Frontal cortex (tissue), 4 donors: ENCODE measurements at places on chromosomes 4 and X.

- no peak for DNase-seq
Measured at GRCh38 chrX:105052926-105053325, 167.6 kb downstream of the TEX13A start.

DNA sequence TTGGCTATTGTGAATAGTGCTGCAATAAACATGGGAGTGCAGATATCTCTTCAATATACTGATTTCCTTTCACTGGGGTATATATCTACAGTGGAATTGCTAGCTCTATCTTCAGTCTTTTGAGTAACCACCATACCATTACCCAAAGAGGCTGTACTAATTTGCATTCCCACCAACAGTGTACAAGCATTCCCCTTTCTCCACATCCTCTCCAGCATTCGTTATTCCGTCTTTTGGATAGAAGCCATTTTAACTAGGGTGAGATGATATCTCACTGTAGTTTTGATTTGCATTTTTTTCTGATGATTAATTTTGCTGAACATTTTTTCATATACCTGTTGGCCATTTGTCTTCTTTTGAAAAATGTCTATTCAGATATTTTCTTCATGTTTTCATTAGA, 110.3 kb downstream of the PRDM5 start:
- DNase-seq = no peak

DNA sequence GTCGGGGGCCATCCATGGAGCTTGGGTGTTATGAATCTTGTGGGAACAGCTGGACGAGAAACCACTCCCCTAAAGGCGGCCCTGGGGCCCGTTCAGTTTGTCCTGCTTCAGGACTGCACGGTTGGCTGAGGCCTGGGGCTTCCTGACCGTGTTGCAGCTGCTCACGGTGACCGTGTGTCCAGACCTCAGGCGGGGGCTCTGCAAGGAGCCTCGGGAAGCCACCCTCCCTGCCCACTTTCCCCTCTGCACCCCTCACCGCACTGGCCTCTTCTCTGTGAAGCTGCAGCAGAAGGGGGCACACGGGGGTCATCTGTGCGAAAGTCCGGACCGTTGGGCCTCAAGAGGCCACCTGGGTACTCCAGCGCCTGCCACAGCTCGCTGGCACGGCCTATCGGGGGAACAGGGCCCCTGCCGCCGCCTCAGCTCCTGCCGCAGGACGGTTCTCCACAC, 29.4 kb downstream of the UVSSA start:
- DNase-seq = no peak

DNA sequence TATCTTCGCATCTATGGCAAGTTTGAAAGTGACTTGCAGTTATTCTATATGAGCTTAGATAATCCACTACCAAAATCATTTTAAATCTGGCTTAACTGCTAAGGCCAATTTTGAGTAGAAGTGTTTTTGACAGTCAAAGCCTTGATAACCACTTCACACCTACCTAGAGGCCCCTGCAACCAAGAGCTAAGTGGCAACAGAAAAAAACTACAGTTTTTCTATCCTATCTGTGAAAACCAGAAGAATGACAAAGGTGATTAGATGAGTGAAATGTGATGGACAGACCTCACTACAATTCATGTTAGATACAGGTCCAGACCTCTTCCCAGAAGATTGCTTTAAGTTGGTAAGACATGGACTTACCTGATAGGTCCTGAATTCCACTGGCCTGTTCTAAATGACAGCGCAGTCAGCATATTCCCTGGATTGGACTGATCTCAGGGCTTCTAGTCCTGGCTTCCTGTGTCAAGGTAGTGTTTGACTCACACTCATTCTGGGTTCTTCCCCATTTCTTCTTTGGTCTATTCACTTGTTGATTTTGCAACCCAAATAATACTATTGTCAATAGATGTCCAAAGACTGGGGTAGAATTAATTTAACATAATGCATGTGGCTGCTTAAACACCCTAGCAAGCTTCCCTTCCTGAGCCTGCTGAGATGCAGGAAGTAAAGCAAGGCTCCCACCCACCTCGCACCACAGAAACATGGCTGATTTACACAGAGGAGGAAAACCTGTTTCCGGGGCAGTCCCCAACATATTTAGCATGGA, 65.1 kb downstream of the PPP3CA start:
- DNase-seq = no peak

GRCh38 chrX:23759821-23760220, 16.7 kb upstream of the ACOT9 start:
- DNase-seq = no peak

GRCh38 chr4:7261536-7261935, 69.2 kb downstream of the SORCS2 start:
- DNase-seq = no peak

GRCh38 chrX:140713174-140713539, 3.6 kb downstream of the LINC00632 start:
- DNase-seq = no peak

DNA sequence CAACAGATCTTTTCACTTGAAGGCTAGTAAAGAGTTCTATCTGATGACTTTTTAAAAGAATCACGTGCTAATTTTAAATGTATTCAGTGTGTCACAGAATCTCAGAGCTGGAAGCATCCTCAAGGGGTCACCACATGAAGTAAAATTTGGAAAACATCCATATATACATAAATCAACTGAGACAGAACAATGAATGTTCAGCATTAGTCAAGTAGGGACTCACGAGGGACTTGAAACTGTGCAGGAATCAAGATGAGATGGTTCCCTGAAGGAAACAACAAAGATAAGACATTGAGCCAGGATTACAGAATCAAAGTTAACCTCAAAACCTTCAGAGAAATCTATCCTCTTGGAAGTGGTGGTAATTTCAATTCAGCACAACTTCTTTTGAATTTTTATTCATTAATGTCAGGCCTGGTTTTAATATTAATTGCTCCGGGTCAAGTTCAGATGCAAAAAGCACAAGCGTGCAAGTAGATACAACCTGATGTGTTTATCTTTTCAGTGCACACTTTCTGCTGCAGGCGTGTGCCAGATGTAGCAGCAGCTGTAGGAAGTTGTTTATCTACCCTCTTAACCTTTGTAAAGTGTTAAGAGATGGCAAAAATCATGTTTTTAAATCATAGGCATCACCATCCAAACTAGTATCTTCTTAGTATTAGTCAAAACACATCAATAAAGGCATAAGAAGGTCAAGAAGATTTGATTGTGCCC, 87.7 kb upstream of the SRD5A3 start:
- DNase-seq = no peak

DNA sequence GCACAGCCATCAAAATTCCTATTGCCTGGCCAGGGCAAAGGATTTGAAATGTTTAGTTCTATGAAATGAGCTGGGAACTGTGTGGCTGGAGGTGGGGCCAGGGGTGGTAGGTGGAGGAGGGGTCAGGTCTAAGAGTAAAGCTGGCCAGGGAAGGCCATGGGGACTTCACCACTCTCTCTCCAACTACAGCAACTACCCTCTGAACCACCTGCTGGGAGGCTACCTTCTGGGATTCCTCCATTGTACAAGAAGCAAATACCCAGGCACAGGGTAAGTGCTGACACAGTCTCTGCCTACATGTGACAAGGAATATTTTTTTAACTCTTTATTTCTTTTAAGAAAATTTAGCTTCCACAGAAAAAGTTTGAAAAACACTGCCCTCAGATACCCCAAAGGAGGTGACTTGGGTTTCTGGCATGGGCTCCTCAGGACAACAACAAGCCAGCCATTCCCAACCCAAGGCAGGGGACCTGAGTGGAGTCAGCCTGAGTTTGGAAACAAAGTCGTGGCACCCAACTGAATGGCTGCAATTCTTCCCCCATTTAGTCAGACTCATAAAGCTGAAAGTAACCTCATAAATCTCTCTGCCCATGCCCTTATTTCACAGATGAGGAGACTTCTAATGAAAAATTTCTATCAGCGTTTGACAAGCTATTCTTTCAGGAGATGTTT, 593.8 kb upstream of the DIPK2B start:
- DNase-seq = no peak

DNA sequence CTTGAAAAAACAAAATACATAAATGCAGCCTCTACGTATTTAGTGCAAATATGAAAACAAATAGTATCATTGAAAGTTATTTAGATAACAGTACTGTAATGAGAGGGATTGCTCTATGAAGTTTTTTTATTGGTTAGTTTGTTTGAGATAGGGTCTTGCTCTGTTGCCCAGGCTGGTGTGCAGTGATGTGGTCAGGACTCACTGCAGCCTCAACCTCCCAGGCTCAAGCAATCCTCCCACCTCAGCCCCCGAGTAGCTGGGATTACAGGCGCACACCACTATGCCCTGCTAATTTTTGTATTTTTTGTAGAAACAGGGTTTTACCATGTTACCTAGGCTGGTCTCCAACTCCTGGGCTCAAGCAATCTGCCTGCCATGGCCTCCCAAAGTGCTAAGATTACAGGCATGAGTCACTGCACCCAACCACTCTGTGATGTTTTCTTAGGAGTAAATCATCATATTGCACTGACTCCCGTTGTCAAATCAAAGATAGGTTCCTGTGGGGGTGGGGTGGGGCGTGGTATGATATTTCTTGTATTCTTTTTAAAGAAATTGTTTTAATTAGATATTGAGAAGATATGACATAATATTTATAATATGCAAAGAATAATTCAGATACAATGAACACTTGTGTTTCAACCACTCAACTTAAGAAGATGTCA, 75.8 kb downstream of the ATG4A start:
- no peak for DNase-seq

DNA sequence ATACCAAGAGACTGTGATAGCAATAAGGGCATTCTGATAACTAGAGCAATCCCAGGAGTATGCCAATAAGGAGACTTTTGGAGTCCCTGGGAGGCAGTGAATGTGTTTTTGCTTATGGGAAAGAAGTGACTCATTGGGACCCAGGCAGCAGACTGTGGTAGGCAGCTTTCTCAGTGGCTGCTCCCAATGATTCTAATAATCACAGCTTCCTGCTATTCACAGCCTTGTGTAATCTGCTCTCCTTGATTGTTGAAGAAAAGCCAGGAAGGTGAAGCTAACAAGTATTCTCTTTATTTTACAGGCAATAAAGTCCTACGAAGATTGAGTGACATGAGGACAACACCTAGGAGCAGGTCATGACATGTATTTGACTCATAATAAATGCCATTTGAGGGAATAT, 70.3 kb upstream of the DDX60 start:
- no peak for DNase-seq

DNA sequence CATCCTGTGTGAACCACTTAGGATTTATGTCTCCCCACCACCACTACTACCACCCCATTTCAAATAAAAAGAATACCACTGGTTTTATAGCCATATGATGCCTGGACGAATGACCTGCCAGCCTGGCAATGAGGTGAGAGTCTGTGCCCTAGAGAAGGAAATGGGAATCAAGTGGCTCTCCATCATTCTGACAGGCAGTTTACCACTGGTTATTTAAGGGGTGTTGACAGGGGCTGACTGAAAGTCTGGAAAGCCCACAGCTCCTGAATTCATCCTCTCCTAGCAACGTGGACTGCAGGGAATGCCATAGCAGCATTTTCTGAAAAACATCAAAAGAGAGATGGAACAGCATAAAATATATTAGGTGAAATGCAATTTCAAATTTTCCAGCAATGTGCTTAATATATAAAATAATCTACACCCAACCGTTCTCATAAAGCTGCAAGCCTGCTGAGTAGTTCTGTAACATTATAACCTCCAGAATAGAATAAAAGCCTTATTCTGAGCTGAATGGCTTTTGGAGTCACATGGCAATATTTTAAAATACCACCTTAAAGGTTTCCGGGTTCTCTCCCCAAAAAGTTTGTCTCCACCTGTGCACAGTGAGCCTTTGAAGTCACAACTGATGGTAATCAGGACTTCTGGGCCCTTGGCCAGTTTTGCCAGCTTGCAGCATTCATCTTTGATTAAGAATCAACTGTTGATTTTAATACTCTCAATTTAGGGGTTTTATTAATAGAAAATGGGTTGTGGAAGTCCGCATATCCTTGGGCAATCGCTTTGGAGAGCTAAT, 121.5 kb downstream of the DCTD start:
- no peak for DNase-seq

DNA sequence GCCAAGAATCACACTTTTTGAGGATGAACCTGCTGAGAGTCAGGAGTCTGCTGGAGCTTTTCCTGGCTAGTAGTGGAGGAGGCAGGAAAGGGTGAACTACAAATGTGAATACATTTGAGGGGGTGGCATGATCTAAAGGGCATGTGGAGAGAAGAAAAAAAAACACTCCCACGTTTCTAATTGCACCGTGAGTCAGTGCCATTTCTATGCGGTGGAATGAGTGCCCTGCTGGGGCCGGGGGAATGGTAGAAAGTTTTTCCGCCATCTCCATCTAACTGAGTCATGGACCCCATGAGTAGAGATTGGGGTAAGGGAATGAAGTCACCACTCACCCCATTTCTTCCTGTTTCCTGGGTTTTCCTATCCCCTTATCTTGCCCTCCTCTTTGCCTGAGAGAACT, 19.8 kb downstream of the BEX3 start:
- DNase-seq = no peak

DNA sequence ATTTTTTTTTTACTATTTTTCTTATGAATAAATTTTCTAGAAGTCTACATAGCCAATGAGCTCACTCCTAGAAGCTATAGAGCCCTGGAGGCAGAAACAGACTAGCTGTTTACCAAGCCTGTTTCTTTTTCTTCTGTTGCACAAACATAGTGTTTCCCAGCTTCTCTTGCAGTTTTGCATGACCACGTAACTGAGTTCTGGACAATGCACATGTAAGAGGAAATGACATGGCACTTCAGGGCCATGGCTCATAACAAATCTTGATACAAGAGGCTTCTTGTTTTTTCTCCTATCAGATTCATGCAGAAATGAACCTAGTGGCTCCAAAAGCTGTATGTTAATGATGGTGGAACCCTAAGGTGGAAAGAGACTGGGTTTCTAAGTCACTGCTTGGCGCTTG, 127.4 kb downstream of the ZNF330 start:
- DNase-seq = no peak

- DNase-seq = no peak
Measured at GRCh38 chr4:5379895-5380294, 328.5 kb downstream of the EVC2 start.

DNA sequence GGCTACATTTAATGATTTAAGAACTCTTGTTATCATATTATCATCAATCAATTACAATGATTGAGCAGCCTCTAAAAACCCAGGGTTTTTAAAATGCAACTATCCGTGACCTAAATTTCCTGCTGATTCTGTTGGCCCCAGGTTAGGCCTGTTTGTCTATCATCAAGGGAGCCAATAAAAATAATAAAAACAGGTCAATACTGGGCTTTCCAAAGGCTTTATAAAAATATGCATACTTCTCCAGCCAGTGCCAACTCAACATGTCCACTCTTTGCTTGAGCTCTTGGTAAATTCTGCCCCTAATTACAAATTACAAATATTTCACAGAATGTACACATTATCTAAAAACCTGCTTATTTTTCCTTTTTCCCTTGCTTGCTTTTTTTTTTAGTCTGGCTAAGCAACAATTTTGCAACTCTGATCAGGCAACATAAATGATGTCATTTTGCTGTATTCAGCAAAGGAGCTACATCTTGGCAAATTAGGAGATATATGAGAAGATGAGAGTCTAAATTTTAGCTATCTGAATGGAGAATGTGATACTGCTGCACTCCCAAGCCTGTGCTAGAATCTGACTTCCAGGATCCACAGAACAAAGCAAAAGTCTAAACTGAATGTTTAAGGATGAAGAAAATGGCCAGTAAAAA, 204.0 kb downstream of the SCFD2 start:
- DNase-seq = no peak

GRCh38 chr4:155678011-155678410, 11.4 kb downstream of the GUCY1A1 start:
- no peak for DNase-seq

- no peak for DNase-seq
Measured at GRCh38 chr4:70196857-70197256, 1.3 kb downstream of the ODAM start.
